RWPE1 (cell line): ENCODE measurements at places on chromosomes 13 and 19.

DNA sequence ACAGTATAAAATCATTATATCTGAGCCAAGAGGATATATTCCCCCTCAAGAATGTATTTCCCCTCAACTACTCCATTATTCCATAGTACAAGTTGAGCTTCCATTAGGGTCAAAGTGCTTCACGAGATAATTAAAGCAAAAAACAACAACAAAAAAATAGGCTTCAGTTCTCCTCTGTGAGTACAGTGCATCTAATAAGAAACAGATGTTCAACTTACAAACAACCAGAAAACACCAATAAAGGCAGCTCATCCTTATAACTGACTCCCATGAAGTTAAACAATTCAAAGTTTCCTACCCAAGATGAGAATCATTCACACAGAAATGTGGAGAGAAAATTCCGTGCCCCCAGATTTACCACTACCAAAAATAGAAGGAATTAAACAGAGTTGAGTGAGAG lies 854.4 kb downstream of the PCDH9 start:
- no peak for DNase-seq

- no peak for DNase-seq
Measured at GRCh38 chr19:31583148-31583547, 233.9 kb upstream of the TSHZ3 start.

GRCh38 chr13:38979891-38980749 lies 10.5 kb downstream of the STOML3 start:
- DNase-seq = no peak

GRCh38 chr13:71864094-71864985 lies 2.7 kb downstream of the DACH1 start:
- DNase-seq = no peak

GRCh38 chr19:11479898-11480714 lies 740 bp downstream of the ELAVL3 start:
- no peak for DNase-seq
